ENCODE measurements at places on chromosomes 12 and 14. TPM values are rescaled to one million over a fixed set of nuclear protein-coding genes. Genes with fewer than 3 reads are reported as not detected.

TOMM20L gene
- total RNA-seq: not detected

KLRC4 gene
- not detected for total RNA-seq

TSPAN19 gene
- not detected for total RNA-seq

LRCOL1 gene
- total RNA-seq: not detected

RDH5 gene
- 32.2 TPM for total RNA-seq

SPTB gene
- not detected for total RNA-seq

DNA sequence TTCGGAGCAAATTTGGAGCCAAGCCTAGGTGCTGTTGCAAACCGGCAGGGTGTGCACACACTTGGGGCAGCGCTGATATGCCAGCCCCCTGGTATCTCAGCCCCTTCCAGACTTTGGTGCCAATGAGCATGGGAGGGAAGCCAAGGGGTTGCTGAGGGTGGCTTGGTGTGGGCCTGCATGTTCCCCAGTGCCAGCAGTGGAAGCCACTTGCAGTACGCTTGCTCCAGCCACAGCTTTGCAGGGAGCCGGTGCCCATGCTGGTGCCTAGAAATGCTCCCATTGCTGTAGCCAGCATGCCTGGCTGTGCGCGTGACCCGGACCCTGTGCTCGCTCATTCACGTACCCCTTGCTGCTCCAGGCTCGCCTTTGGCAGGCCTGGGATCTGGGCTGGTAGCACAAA lies 67.1 kb upstream of the DNM1L start:
- H3K27me3 ChIP-seq: no peaks in the 10 kb centered on the region
- H3K4me3 ChIP-seq: no peak overlapping the region
- DNase-seq: no peak
- no peaks in the 10 kb centered on the region for H3K36me3 ChIP-seq
- H3K27ac ChIP-seq: no peak overlapping the region
- no peaks in the 10 kb centered on the region for H3K4me1 ChIP-seq

DNA sequence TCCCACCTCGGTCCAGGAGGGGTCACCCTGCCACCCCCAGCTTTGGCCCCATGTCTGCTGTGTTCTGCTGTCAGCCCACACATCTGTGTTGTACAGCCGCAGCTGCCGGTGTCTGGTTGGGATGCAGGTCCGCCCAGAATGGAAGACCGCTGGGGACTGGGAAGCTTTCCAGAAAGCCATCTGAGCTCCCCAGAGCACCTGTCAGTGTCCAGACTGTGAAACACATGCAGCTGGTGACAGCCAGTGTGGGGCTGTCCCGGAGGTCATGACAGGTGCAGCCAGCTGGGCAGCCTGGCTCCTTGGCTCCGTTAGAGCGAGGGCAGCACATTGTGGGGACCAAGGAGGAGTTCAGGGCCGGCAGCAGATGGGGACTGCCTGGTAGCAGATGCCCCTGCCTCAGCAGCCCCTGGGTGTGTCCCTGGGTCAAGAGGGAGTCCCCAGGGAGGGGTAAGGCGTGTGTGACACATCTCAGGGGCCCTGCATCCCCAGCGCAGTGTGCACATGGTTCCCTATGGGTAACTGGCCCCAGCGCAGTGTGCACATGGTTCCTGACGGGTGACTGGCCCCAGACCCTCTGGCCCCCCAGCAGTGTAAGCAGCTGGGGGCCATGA lies 16.4 kb downstream of the CEP170B start:
- H3K27me3 ChIP-seq: no peaks in the 10 kb centered on the region
- H3K4me1 ChIP-seq: no peaks in the 10 kb centered on the region
- peak; percentile 85 for DNase-seq
- H3K36me3 ChIP-seq: peaks cover 18% of the 10 kb centered on the region
- H3K4me3 ChIP-seq: no peak overlapping the region

DNA sequence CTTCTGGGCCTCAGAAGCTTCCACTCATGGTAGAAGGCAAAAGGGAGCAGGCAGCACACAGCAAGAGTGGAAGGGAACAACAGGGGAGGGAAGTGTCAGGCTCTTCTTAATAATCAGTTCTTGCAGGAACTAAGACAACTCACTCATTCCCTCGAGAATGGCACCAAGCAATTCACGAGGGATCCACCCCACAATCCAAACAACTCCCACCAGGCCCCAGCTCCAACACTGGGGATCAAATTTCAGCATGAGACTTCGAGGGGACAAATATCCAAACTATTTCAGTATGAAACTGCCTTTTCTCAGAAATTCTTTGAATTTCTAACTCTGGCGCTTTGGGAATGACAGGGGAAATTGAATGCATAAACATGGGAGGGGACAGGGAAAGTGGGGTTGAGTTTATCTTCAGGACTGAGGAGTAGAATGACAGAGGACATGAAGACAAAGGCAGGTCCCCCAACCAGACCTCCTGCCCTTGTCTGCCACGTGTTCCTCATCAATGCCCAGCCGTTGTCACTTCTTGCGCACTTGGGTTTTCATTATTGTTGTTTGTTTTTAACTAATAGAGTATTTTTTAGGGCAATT lies 24.6 kb upstream of the APOF start:
- peaks cover 15% of the 10 kb centered on the region for H3K4me1 ChIP-seq
- peaks cover 7% of the 10 kb centered on the region for H3K27me3 ChIP-seq
- no peak for DNase-seq
- no peak overlapping the region for H3K27ac ChIP-seq

DNA sequence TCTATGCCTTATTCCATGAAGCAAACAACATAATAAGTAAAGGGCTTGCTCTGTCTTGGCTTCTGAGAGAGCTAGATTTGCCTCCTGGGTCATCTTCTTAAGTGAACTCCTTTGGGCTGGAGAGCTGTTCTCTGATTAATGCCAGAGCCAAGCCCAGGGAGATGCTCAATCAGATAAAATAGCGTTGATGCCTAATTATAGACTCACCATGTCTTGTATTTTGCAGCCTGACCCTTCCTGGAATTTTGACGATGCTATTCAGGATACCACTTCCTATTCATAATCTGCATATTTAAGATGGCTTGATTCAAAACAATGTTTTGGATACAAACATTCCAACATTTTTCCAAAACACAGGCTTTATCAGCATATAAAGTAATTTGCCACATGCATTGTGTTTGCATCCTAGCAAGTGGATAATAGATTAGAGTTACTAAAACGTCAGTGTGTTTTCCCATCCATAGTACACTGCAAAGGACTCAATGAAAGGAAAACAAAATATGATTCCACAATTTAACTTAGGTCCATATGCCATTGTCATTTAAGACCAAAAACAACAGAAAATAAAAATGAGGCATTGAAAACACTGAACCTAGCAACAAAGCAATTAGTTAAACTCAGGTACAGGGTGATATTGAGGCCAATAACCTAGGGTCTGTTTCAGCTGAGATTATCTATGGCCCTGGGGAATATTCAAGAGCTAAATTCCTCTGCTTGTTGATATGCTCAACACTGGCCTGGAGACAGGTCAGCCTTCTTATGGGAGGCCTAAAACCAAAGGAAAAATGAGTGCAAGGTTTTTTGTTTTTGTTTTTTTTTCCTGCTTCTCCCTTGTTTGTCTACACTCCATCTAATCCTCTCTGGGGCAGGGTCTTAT lies 184.2 kb upstream of the FOXN3 start:
- DNase-seq: peak; percentile 55
- no peaks in the 10 kb centered on the region for H3K4me1 ChIP-seq
- no peak overlapping the region for H3K27ac ChIP-seq
- no peaks in the 10 kb centered on the region for H3K27me3 ChIP-seq

DNA sequence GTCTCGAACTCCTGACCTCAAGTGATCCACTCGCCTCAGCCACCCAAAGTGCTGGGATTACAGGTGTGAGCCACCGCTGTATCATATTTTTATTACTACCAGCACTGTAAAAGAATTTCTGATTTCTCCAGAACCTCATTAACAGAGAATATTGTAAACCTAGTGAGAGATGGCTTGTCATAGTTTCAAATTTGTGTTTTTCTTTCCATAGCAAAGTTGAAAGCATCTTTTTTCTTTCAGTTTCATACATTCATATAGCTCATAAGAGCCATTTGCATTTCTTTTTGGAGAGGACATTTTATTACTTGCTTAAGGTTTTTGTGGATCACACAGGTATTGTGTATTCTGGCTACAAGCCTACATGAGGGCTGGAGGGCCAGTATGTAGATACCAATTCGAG lies 58.0 kb downstream of the MIS18BP1 start:
- no peaks in the 10 kb centered on the region for H3K36me3 ChIP-seq
- no peak for DNase-seq
- no peak overlapping the region for H3K27ac ChIP-seq
- no peaks in the 10 kb centered on the region for H3K27me3 ChIP-seq

- peaks cover 12% of the 10 kb centered on the region for H3K4me1 ChIP-seq
- H3K36me3 ChIP-seq: no peaks in the 10 kb centered on the region
- H3K4me3 ChIP-seq: peak overlapping the region; percentile 24
- peak; percentile 80 for DNase-seq
- peak overlapping the region; percentile 86 for H3K27ac ChIP-seq
- no peaks in the 10 kb centered on the region for H3K27me3 ChIP-seq
These were observed 132.5 kb downstream of the FOXN3 start for GRCh38 chr14:89284333-89285058.

- DNase-seq: no peak
- no peaks in the 10 kb centered on the region for H3K4me1 ChIP-seq
- peaks cover 8% of the 10 kb centered on the region for H3K27me3 ChIP-seq
- H3K4me3 ChIP-seq: no peak overlapping the region
These were observed 70.7 kb downstream of the CALM1 start for GRCh38 chr14:90467501-90467900.
